ENCODE measurements at places on chromosomes 3 and 15. TPM values are rescaled to one million over a fixed set of nuclear protein-coding genes. Genes with fewer than 3 reads are reported as not detected.

Gene P2RY1
- total RNA-seq = 6.9 TPM

- no peak for DNase-seq
- no peak overlapping the region for H3K27ac ChIP-seq
- no peaks in the 10 kb centered on the region for H3K36me3 ChIP-seq
Observed at GRCh38 chr3:104951426-104951825, 415.3 kb upstream of the ALCAM start.

DNA sequence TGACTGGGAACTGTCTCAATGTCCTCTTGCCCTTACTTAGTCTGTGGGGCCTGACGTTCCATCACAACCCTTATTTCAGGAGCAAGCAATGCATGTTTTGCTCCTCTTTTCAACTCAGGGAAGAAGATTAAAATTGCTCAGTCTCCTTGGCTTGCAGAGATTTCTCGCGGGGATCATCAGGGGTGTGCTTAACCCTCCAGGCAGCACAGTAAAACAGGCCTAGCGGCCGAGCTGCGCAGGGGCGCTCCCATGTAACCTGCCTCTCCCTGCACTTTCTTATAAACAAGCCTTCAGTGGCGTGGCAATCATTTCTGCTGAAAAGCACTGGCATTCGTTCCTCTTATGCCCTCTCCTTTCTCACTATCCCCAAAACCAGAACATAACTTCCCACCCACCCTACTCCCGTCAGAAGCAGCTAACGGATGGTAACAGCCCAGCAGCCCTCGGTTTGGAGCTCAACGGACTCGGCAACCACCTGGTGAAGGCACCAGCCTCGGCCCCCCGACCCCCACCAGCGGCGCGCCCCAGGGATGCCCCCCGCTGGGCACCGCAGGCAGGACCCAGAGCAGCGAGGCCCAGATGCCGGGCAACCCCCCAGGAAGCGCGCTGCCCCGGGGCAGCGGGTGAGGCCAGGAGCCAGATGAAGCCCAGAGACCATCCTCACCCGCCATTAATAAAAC lies 1.1 kb downstream of the MCF2L2 start:
- no peaks in the 10 kb centered on the region for H3K36me3 ChIP-seq
- no peak for DNase-seq
- H3K27me3 ChIP-seq = peaks cover 10% of the 10 kb centered on the region

Gene PLA2G4D
- not detected for total RNA-seq

GRCh38 chr3:134663721-134664456 lies 13.1 kb upstream of the KY start:
- no peak for DNase-seq
- H3K27me3 ChIP-seq = no peaks in the 10 kb centered on the region
- no peaks in the 10 kb centered on the region for H3K4me1 ChIP-seq
- H3K36me3 ChIP-seq = no peaks in the 10 kb centered on the region

GRCh38 chr15:91472316-91472756 lies 372.3 kb downstream of the SV2B start:
- H3K36me3 ChIP-seq = no peaks in the 10 kb centered on the region
- H3K4me3 ChIP-seq = no peak overlapping the region
- peak overlapping the region; percentile 56 for H3K27ac ChIP-seq
- no peak for DNase-seq
- no peaks in the 10 kb centered on the region for H3K27me3 ChIP-seq

GRCh38 chr15:70604666-70605315 lies 158.6 kb downstream of the UACA start:
- no peak for DNase-seq
- no peak overlapping the region for H3K27ac ChIP-seq
- H3K4me1 ChIP-seq = peaks cover 11% of the 10 kb centered on the region
- H3K4me3 ChIP-seq = no peak overlapping the region

DNA sequence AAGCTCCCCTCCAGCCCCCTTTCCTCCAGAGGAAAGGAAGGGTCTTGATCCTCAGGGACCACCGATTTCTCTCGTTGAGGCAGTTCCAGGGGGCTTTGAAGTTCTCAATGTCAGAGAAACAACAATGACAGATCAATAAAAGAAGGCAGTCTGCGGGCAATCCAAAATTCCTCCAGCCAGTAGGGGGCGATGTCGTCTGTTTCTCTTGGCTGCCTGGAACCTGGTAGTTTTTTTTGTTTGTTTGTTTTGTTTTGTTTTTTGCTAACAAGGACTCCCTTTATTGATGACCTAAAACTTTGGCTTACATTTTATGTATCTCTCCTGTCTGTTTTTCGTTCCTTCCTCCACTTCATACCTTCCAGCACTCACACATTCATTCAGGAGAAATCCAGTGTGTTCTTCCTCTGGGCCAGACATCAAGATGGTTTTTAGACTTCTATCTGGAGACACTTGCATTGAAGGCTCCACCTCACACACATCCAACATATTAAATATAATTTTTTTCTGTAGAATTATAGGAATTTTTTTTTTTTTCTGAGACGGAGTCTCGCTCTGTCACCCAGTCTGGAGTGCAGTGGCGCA lies 276.6 kb downstream of the RPLP1 start:
- DNase-seq = peak; percentile 45

Gene GABRB3
- 3.6 TPM for total RNA-seq
